ENCODE measurements at places on chromosomes 6 and 20.

DNA sequence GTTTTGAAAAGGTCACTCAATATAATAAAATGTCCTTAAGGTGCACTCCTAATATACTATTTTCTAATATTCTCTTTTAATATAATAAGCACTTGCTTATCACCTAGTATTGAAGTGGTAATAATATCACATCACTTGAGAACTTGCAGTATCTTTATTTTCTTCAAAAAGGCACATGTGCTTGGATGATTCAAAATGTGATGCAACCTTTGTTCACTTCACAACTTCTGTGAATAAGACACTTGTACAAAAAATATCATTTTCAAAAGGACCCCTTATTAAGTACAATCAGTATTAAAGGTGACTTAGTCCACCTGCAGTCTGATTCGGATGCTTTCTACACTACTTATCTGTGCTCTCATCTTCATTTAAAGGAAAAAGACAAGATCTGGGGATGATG is 3.4 kb downstream of the PRELID3B start:
- no peak for DNase-seq

- no peak for DNase-seq
These were observed 12.4 kb upstream of the NPBWR2 start for GRCh38 chr20:64119681-64120341.

DNA sequence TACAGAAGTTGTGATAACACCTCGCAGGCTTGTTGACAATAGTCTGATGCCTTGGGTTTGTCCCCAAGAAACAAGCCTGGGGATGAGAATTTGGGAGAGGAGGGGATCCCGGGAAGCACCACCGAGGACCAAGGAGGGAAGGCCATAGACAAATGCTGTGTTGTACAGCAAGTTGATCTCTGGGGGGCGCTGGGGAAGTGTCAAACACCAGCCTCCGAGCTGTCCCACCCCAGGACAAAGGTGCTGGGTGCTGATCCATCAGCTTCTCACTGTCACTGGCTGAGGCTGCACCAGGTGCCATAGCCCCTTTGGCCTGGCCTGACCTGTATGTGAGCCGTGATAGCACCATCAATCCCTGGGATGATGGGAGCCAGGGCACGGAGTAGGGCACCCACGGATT is 64.0 kb downstream of the SYNDIG1 start:
- DNase-seq: no peak

- DNase-seq: no peak
These were observed 511.8 kb upstream of the ID4 start for GRCh38 chr6:19325335-19325789.

- no peak for DNase-seq
These were observed 107.3 kb downstream of the UST start for GRCh38 chr6:148854096-148854495.

GRCh38 chr20:16069389-16070010 is 503.7 kb downstream of the KIF16B start:
- no peak for DNase-seq

DNA sequence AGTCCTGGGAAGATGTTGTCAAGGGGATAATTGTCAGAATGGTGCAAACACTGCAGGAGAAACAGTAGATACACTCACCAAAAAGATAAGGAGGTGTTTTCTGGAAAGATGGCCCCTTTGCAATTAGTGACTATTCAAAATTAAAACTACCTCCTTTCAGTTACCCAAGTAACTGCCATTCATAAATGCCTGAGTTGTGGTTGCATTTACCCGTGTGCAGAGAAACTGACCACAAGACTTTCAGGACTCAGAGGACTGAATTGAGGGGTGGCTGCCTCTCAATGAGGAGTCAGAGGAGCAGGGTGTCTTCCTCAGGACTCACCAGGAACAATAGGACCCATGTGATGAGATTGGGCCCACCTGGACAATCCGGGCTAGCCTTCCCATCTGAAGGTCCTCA is 39.0 kb downstream of the GCM1 start:
- DNase-seq: no peak

- no peak for DNase-seq
These were observed 29.9 kb downstream of the ABHD12 start for GRCh38 chr20:25360631-25361286.

GRCh38 chr6:14910692-14911547 is 334.9 kb upstream of the JARID2 start:
- DNase-seq: peak; percentile 22

GRCh38 chr20:3275064-3275935 is 36.3 kb upstream of the SLC4A11 start:
- no peak for DNase-seq

DNA sequence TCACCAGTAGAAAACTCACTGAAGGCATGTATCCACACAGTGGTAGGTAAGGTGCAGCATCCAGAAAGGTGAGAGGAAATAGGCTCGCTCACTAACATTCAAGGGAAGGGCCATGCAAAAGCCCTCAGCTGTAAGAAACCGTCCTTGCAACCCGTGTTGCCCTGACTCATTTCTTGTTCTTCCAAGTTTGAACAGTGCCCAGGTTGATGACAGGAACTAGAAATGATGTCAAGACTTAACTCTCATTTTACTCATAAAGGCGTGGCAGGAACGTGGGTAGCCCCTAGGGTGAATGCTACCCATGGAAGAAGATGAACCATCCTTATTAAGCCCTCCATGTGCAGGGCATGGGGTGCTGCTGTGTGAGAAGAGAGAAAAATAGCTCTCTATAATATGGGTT is 187.6 kb downstream of the CD83 start:
- no peak for DNase-seq

DNA sequence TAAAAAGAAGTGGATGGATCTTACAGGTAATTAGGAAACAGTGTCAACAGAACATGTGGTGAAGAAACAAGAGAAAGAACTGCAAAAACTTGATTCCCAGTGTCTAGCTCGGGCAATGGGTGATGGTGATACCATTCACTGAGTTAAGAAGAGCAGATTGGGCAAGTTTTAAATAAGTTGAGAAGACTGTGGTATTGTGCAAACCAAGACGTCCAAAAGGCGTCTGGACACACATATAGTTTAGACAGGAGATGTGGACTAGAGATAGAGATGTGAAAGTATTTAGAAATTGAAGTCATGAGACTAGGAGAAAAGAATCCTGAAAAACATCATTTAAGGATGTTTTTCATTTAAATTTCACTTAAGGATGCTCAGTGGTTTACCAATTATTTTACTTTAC is 53.9 kb downstream of the CDK19 start:
- no peak for DNase-seq

- no peak for DNase-seq
These were observed 113.4 kb upstream of the BEND3 start for GRCh38 chr6:107228754-107229153.

GRCh38 chr6:90346729-90347128 is 50.1 kb upstream of the BACH2 start:
- no peak for DNase-seq

DNA sequence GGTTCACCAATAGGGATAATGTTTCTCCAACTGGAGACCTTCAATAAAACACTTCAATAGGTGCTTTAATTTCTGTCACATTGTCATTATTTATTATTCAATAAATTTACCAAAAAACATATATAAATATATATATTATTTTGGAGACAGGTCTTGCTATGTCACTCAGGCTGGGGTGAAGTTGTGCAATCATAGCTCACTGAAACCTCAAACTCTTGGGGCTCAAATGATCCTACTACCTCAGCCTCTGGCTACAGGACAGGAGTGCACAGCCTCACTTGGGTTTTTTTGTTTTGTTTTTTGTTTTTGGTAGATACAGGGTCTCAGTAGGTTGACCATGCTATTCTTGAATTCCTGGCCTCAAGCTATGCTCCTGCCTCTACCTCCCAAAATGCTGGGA is 9.9 kb downstream of the SMLR1 start:
- DNase-seq: no peak

- no peak for DNase-seq
These were observed 3.2 kb downstream of the SLC2A12 start for GRCh38 chr6:134049176-134049575.

DNA sequence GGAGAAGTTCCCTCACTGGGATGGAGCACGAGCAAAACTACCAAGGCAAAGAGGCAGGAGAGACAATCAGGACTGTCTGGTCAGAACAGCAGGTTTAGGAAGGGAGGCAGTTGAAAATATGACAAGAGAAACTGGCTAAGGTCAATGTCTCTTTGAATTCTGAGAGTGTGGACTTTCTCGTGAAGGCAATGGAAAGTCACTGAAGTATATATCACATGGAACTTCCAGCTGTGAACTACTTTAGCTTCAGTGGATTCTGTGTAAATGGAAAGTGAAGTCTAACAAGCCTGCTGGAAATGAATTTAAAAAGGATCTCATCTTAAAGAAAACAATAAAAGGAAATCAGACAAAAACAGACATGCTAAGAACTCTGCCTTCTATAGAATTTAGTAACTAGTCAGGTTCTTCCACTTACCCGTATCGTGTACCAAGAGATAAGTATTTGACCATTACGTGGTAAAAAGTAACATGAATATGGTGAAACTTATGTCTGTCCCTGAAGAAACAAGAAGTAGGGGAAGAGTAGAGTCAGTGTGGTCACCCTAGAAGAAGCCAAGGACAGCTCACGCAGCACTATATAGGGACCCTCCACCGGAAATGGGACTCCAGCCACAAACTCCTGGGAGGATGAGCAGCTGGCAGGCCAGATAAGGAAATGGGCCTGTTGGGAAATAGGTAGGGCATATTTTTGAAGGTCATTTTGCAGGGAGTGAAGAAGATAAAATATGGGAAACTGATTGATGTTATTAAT is 123.4 kb downstream of the MAP7 start:
- no peak for DNase-seq

- no peak for DNase-seq
These were observed 73.9 kb downstream of the MTHFD1L start for GRCh38 chr6:150939399-150939798.

- peak; percentile 44 for DNase-seq
These were observed at the start of gene SLC18B1 for GRCh38 chr6:132797951-132798868. TSS of gene SLC18B1 (minus strand) at chr6:132798637. CDS start at chr6:132798456, 181 bp downstream.

GRCh38 chr6:131136021-131136786 is 937 bp downstream of the AKAP7 start:
- no peak for DNase-seq

DNA sequence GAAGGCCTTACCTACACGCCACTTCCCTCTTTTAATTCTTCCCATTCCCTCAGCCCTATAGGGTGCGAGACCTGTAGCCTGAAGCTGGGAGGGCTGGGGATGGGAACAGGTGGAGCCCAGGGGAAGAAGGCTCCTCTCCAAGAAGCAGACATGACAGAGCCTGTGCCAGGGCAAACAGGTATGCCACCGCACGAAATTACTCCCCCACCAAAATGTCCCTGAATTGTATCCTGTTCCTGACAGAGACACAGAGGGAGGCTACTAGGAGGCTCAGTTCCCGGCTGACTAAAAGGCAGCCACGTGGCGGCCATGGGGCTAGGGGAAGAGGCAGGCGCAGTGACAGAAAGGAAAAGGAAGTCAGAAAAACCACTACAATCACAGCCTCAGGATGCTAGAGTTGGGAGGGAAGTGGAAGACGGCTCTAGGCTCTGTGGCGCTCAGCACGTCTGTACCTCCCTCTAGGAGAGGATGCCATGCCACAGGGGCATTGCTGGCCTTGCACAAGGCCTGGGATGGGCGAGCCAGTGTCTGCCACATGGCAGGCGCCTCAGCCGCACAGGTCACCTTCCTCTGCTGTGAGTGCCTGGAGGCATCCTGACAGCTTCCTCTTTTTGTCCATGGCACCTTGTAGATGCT is 27.7 kb downstream of the TFEB start:
- peak; percentile 60 for DNase-seq

DNA sequence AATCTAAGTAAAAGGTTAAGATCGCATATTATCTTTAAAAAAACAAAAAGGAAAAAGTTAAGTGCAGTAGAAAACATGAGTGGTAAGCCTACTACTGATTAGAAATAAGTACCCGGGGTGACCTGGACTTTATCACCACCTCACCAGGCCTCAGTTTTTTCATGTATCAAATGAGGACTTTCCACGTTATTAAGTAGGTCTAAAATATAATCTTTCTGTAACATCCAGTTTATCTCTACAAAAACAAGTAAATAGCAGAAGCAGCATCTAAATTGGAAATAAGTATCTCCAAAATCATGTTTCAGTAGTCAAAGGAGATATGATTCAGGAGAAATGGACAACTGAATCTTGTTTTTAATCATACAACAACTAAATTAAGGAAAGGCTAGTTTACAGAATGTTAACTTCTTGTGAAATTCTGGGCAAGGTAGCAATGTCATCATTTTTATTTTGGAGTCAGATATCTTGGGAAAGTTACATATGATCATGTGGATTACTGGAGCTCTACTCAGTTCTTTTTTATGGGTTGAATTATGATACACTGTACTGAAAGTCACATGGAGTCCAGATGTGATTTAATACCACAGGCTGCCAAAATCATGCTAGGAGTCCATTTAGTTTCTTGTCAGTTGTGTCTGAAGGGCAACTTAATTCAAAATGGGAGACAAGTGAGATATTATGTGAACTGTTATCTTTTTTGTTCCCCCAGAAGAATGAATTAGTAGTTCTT is 114.7 kb upstream of the PRL start:
- no peak for DNase-seq

All from CD4-positive, alpha-beta T cell treated with Interleukin-6 at 100 ng/mL for 8 hours (primary cell).